ENCODE measurements at places on chromosomes 1 and 21.
A peak's percentile ranks its signal among the peaks of the same experiment; 100 is the strongest.

GRCh38 chr1:63453232-63453631 lies 69.8 kb downstream of the ITGB3BP start:
- no peak for DNase-seq

DNA sequence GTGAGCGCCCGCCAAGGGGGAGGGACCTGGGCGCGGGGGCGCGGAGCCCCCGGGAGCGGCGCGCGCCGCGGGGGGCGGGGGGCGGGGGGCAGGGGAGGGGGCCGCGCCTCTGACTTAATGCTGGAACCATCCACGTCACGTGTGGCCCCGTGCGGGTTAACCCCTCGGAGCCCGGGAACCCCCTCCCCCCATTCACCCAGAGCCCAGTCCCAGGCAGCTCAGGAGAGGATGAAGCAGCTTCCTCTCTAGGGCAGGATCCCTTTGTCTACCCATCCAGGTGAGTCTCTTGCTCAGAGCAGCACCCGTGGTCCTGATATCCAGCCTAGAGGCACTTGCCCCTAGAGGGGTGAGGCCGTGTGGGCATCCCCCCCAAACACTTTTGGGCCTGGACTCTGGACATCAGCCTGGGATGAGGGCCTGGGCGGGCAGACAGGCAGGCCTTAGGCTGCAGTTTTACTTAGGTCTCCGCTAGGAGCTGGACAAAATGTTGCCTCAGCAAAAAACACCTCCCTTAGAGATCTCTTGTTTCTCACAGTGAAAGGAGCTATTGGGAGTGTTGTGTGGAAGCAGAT lies at the start of gene ALX3:
TSS of gene ALX3 (minus strand) at position 2 of the 572 bp plus-strand sequence. CDS start 60 bp downstream, outside the sequence.
- DNase-seq = no peak

- no peak for DNase-seq
These were observed 154.3 kb downstream of the COQ8A start for GRCh38 chr1:227094249-227094966.

GRCh38 chr1:162663589-162664106 lies 31.4 kb downstream of the DDR2 start:
- DNase-seq = peak; percentile 81

GRCh38 chr21:42390696-42391095 lies 5.2 kb downstream of the TMPRSS3 start:
- no peak for DNase-seq

DNA sequence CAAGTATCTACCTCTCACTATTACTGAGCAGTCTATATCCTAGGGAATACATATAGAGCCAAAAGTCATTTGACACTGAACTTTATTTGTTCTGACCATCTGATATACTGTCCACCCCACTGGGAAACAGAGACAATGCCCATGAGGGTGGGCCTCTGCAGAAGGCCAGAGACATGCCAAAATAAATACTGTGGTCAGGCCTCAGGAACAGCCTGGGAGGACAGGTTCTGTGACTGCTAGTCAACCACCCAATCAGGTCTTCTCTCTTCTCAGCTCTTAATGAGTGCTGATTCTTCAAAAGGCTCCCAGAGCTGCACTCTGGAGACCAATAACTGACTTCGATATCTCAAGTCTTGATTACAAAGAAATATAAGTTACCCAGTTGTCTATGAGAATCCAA lies 5.5 kb upstream of the ANKRD35 start:
- no peak for DNase-seq

DNA sequence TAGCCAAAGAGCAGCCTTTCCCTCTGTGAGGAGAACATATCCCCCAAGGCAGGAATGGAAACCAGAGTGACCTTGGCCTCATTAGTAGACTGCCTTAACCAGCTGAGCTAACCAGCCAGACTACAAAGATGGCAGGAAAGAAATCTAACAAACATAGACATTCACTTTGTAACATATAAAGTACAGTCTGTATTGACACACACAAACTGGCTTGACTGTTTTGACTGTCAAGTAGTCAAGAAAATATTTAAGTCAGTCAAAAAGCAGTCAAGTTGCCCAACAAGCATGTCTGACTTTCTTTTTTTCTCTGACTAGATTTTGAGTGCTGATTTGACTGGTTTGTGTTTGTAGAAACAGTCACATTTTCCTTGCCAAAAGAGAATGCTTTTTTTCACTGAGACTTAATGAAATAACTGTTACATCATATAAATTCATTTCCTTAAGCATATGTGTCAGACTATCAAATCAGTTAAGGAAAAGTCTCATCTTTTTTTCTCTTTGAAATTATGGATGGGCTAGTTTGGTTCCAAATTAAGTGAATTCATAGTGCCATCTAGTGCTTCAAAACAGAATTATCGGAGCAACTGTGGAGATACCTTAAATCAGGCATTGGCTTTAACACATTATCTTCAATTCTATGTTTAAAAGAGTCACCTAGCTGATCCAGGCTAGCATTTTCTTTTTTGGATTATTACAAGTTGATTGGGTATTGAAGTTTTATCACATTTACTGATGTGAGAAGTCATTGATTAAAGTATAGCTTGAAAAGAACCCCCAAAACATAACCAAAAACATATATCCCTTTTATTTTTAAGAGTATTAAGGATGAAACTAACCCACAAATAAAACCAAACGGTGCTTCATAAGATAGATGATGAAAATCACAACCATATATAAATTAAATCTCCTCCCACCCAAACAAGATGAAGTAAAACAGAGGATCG lies 75.0 kb downstream of the ATP6V1G3 start:
- peak; percentile 82 for DNase-seq

GRCh38 chr1:201911826-201912571 lies 23.3 kb downstream of the SHISA4 start:
- DNase-seq = no peak

- DNase-seq = no peak
These were observed 52.6 kb upstream of the LYST start for GRCh38 chr1:235919127-235919832.

GRCh38 chr1:211822677-211823407 lies 7.7 kb downstream of the LPGAT1 start:
- no peak for DNase-seq

DNA sequence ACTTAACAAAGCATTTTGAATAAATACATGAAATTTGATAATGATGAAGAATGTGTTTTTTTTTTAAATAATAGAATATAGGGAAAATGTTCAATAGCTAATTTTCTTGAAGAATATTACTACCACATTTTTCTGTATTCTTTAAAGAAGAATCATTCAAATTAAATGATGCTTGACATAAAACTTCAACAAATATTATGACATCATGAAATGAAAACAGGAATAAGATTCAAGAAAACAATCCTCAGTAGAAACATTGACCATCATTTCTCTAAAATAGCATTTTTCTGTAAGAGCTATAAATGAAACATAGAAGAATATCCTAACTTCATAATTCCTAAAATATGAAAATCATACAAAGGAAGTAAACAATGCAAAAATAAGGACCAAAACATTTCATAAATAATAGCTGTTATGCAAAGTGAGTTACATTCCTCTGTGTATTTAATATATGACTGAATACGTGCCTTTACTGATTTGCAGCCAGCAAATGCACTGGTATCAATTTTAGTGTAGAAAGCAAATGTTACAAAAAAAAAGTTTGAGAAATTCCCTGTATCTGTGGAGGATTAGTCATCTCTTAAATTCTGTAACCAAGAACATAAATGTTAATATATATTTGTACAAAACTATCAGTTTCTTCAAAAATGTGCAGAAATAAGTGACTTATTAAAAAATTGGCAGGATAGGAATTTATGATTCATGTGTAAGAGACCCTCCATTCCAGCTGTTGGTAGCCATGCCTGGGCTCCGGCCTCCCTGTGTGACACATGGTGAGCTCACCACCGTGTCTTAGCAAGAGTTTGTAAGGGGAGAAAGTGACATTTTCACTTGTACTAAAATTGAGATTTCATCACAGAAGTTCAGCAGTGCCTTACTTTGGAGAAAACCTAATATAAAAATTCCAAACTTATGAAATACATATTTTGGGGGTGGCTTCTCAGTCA lies 15.0 kb upstream of the PTPN14 start:
- peak; percentile 94 for DNase-seq

DNA sequence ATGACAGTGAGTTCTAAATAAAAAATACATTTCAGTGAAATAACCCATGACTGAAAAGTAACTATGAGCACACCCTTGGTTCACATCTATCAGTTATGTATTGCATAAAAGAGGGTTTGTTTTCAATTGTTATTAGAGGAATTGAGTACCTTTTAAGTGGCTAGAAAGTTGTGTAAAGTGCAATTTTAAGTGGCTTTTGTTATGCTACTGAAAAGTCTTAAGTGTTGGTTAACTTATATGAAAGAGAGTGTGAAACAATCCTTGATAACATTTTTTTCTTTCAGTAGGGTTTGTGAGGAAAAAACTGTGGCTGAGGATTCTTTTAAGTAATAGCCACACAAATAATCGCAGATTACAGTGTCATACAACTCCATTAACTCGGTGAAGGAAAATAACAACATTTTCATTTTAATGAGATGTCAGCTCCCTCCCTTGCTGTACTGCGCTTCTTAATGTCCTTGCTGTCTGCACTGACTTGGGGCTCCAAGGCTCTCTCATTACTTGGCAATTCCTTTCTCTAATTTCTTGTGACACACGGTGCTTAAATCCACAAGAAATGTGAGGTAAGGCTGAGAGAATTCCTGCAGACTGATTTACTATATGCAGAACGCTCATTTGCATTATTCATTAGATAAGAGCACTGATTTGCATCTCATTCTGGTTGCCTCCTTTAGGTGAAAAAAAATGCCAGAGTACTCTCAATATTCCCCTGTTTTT lies 40.6 kb downstream of the NTNG1 start:
- no peak for DNase-seq

DNA sequence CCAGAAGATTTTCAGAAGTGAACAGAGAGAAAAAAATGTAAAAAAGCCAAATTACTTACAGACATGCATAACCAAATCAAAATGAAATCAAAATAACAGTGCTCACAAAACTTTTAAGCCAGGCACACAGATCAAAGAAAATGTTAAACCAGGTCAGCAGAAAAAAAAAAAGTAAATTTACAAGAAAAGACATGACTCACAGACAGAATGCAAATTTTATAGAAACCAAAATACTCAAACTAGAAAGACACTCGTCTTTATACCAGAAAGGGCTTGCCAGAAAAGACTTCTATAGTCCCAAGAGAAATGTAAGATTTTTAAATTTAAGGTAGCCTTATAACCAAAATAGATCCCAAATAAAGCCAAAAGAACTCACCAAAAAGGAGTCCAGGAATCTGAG lies 86.5 kb upstream of the COG2 start:
- no peak for DNase-seq

DNA sequence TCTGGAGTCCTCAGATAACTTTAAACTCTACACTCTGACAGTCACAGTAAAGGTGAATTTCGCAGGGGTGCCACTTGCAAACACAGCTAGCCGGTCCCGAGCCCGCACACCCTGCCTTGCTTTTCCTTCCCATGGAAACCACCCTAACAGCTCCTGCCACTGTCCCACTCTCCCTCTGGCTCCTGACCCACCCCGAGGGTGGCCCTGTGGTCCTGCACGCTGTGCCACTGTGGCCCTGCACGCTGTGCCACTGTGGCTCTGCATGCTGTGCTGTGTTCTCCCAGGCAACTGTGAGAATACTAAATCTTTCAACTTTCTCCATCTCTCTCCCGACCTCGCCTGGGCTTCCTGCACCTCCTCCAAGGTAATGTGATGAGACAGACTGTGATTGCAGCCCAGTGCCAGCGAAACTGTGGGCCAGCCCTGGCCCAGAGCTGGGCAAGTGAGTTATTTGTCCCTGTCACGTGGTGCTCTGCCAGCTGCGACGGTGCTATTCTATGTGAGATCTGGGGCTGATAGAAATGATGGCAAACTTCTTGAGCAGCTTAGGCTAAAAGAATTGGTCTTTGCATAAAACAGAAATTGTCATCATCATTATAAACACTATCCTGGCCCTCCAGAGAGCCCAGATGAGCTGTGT lies 63.4 kb upstream of the TARBP1 start:
- no peak for DNase-seq

- no peak for DNase-seq
These were observed 38.8 kb downstream of the FAAP20 start for GRCh38 chr1:2155788-2156187.

DNA sequence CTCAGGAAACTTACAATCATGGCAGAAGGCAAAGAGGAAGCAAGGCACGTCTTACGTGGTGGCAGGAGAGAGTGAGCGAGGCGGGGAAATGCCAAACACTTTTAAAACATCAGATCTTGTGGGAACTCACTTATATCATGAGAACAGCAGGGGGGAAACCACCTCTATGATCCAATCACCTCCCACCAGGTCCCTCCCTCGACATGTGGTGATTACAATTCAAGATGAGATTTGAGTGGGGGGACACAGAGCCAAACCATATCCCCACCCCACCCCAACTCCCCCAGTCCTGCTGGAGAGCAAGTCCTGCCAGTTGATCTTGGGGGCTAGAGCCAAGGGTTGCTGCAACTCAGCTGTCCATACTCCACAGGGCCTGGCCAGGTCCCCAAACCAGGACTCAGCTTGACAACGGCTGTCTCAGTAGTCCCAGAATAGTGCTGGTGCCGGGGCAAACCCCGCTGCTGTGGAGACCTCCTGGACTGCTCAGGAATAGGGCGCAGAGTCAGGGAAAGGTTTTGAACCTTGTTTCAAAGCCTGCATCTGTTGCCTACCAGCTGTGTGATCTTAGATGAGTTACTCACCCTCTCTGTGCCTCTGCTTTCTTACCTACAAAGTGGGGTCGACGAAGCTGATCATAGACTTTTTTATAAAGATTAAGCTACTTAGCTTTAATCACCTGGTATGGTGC lies 79.5 kb downstream of the STUM start:
- no peak for DNase-seq

DNA sequence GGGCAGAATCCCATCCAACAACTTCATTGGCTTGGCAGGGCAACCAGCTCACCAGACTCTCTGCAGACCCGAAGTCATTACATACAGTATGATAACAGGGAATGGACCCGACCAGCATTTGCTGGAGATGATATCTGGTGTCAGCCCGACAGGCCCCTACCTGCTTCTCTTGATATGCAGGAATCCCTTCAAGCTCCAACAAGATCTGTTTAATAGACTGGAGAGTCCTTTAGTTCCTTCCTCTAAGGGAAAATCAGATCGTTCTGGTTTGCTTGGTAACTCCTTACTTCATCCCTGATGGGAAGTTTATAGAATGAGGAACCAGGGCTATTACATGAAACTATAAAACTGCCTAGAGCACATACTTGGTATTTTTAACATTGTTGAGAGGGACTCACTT lies 61.2 kb downstream of the EDARADD start:
- DNase-seq = no peak

GRCh38 chr1:2271841-2272655 lies 43.9 kb downstream of the SKI start:
- DNase-seq = no peak

- no peak for DNase-seq
These were observed 39.6 kb upstream of the PALMD start for GRCh38 chr1:99606306-99606705.

GRCh38 chr1:85838238-85838637 lies 130.0 kb upstream of the ZNHIT6 start:
- DNase-seq = no peak

- DNase-seq = no peak
These were observed 27.5 kb upstream of the RSPO1 start for GRCh38 chr1:37662031-37662755.

- DNase-seq = peak; percentile 37
These were observed 3.8 kb downstream of the IRF2BP2 start for GRCh38 chr1:234605983-234606783.

GRCh38 chr21:15138490-15138889 lies 73.7 kb upstream of the NRIP1 start:
- DNase-seq = no peak

- DNase-seq = no peak
These were observed 201.4 kb downstream of the CHRM3 start for GRCh38 chr1:239587574-239588369.
